ENCODE measurements at places on chromosomes 16 and 17.

DNA sequence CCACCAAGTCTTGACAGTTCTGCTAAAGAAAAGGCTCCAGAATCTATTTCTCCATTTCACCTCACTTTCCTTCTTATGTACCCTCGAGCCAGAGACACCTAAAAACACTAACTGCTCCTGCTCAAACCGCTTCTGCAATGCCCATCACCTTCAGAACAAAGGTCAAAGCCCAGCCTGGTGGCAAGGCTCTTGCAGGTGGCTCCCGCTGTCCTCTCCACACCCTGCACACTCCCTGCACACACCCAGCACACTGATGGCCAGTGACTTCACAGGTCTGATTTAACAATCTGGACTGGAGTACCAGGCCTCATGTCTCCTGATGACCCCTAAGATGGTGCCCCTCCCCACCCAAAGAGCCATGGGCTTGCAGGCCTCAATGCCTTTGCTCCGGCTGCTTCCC lies 9.8 kb upstream of the C17orf113 start:
- DNase-seq = no peak

GRCh38 chr17:27631411-27631760 lies 398 bp downstream of the LGALS9 start:
- no peak for DNase-seq

DNA sequence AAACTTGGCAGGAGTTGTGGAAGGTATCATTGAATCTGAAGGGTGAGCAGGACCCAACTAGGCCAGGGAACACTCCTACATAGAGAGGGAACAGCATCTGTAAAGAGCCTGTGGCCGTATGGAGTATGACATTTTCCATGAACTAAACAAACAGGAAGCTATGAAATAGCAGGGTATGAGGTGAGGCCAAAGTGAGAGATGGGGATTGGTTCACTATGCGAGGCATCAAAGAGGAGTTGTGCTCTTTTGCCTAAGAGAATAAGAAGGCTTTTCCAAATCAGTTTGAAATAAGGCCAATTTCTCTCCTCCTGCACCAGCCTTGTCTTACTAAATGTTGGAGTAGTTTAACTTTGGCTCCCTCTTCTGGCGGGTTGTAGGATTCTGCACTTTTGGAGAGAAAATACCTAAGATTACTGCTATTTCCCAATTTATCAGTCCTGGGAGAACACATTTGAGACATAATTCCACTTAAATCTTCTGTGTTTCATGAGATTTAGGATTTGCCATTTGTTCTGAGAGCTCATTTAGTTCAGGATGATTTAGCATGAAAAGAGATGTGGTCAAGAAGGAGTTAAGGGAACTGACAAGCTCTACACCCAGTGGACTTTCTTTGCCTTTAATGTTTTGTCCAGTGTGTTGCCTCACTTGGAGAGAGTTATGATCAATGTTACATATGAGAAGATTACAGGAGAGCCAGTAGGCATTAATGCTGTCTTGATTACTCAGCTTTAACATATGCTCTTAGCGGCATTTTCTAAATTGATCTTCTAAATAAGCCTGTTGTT lies 55.4 kb downstream of the TNRC6C start:
- peak; percentile 68 for DNase-seq

GRCh38 chr17:63984651-63985386 lies 12.1 kb upstream of the SCN4A start:
- DNase-seq = peak; percentile 81

DNA sequence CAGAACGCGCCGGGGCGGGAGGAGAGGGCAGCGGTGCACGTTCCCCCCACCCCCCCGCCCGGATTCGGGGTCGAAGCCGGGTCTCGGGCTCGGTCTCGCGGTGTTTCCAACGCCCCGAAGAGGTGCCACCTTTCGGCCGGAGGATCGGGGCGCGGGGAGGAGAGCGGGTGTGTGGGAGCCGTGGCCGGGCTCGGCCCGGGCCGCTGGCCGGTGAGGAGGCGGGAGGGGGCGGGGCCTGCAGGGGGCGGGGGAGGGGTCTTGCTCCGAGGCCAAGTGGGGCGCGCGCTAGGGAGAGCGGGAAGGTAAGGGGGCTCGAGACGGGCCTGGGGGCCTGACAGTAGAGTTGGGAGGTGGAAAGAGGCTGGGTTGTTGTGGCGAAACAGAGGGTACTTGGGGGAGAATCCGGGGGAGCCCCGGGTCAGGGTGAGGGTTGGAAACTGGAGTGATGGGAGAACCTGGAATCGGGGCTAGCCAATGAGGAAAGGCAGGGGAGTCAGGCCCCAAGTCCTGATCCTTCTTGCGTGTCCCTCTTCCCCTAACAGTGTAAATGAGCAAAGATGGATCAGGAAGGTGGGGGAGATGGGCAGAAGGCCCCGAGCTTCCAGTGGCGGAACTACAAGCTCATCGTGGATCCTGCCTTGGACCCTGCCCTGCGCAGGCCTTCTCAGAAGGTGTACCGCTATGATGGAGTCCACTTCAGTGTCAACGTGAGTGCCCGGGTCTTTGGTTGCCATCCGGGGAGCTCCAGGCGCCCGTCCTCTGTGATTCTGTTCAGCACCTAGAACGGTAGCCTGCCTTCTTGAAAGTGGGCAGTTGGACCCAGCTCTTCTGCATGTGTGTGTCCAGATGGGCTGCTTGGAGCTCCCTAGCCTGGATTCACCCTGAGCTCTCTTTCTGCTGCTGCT lies 873 bp downstream of the SETD1A start:
- DNase-seq = peak; percentile 78

DNA sequence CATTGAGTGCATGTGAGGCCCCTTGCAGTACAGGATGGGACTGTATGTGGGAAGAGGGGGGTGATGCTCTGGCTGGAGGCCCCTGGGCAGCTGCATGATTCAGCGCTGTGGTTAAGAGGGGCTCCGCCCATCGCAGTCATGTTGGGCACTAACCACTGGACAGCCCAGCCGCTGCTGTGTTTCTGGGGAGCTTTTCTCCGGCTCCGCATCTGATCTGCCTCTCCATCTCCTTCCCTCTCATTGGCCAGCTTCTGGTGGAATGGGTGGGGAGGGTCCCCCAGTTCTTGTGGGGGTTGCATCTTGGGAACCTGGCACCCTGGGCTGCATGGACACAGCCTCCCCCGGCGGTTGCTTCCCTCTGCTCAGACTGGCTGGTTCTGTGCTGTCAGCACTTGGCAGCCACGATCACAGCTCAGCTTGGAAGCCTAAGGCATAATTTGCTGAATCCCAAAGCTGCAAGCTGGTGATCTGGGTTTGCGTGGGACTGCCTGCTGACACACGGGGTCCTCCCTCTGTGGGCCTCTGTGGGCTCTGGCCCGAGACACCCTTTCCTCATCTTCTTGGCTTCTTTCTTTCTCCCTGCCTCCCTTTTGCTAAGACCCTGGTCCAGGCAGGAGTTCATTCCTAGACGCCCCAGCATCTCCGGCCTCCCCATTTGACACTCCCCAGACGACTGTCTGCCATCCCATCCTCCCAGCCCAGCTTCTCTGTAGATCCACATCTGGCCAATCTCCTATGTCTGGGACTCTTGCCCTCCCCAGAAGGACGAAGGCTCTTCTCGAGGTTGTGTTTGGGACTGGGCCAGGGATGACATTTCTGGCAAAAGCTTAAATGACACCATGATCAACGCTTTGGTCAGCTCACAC lies 168.3 kb downstream of the SEC14L1 start:
- DNase-seq = peak; percentile 86

- no peak for DNase-seq
Measured at GRCh38 chr16:57031156-57031555, 41.8 kb downstream of the NLRC5 start.

GRCh38 chr17:71578446-71578845 lies 542.4 kb upstream of the SOX9 start:
- no peak for DNase-seq

- DNase-seq = no peak
Measured at GRCh38 chr16:68078701-68079375, 6.3 kb upstream of the NFATC3 start.

DNA sequence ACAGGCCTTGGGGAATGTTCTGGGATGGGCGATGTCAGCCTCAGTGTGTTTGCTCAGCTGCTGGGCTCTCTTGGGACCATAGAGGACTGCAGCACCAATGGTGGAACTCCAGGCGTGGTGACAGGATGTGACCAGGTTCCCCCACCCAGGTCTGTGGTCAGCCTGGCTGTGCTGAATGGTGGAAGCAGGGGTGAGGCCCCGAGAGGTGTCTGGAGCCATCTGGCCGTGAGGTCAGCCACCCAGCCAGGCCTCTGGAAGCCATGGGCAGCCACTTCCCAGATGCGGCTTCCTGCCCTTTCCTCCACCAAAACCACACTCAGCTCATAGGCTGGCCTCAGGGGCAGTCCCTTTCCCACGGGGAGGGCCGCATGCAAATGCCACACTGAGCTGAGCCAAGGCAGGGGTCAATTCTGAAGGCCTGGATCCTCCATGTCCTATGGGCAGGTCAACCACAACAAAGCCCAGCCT lies 7.8 kb upstream of the MAPK7 start:
- peak; percentile 67 for DNase-seq

GRCh38 chr17:29390851-29391631 lies 878 bp downstream of the TAOK1 start:
- peak; percentile 43 for DNase-seq

GRCh38 chr17:60439501-60439900 lies 17.2 kb downstream of the CHCT1 start:
- no peak for DNase-seq

GRCh38 chr17:55263569-55264277 lies 1.0 kb upstream of the HLF start:
- DNase-seq = no peak

GRCh38 chr16:10408824-10409381 lies 23.0 kb downstream of the ATF7IP2 start:
- DNase-seq = no peak

Measured in femur (tissue), 1 donor.